ENCODE measurements at places on chromosomes 5 and 9.

- DNase-seq, result no peak
Observed at GRCh38 chr5:123294544-123294943, 128.7 kb downstream of the CEP120 start.

- no peak for DNase-seq
Observed at GRCh38 chr5:119269061-119269944, 86.5 kb upstream of the TNFAIP8 start.

DNA sequence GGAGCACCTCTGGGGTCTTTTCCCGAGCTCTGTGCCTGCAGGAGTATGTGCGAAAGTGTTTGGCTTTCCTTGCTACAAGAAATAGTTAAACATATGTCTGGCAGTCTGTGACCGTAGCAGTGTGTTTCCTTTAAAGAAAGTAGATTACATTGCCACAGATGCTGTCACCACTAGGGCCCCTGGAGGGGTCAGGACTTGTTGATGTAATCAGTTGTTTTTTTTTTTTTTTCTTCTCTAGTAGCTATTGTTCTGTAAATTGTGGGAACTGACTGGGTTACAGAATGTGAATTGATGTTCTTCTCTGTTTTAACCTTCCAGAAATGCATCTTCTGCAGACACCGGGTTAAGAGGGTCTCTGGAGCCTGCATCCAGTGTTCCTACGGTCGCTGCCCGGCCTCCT lies 345.6 kb downstream of the KDM4C start:
- DNase-seq, result no peak

- DNase-seq, result no peak
Observed at GRCh38 chr5:77649776-77650175, 11.3 kb upstream of the OTP start.

GRCh38 chr9:99118782-99119466 lies 14.0 kb downstream of the TGFBR1 start:
- peak; percentile 17 for DNase-seq

DNA sequence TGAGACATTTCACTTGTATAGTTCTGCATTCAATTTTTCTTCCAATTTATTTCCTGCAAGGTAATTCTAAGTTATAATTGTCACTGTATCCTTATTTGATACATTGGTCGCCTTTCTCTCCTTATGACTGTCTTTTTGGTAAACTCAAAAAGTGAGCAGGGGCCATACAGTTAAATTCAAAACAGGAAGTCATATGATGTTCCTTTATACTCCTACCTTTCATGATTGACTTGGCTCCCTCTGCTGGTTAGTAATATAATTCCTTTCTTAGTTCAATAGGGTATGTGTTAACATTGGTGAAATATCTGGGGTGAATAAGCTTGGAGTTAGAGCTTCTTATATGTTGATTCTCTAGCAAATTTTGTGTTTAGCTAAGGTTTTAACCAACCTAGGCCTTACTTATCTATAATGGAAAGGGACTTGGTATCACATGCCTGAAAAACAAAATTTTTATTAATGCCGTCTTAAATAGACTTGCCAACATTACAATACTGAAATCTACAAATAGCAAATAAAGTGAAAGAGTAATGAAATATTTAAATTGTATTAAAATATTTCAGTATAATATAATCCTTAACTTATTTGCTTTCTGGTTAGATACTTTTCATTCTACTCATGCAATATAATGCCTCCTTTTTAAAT lies 6.0 kb upstream of the NIPBL start:
- DNase-seq, result no peak

GRCh38 chr5:152514827-152515397 lies 109.8 kb upstream of the NMUR2 start:
- no peak for DNase-seq

Data from activated T-cell treated with anti-CD3 and anti-CD28 coated beads for 4 hours (primary cell).